ENCODE measurements at places on chromosomes 12 and 14.

DNA sequence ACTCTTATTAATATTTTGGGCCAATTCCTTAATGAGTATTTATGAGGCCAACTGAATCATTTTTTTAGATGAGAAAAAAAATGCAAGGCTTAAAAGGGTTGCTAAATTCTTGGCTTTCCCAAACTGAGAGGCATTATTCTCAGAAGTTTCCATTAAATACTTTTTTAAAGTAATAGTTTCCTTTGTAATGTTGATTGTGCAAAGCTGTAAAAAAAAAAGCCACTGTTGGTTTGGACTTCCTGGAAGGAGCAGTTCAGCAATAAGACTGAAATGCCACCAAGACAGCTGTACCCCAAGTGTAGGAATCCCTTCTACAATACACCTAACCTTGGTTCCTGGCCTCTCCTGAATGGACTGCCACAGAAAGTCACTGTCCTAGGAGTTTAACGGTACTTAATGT is 231.3 kb downstream of the MON2 start:
- no peak for DNase-seq

GRCh38 chr12:2291182-2291832 is 238.5 kb downstream of the CACNA1C start:
- DNase-seq = no peak

DNA sequence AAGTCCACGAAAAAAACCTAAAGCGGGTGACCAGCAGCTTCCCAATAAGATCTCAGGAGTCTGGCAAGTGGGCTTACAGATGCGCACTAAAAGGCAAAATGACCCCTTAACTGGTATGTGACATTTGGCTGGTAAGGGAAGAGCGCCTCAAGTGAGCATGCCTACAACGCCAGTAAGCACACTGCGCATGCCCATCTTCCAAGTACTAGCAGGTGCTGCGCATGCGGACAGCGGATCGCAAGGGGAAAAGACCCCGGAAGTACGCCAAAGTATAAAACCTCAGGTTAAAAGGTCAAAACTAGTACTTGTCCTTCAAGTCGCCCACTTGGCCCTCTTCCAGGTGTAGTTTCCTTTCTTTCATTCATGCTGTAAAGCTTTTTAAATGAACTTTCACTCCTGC is 518.5 kb upstream of the MDGA2 start:
- DNase-seq = no peak

DNA sequence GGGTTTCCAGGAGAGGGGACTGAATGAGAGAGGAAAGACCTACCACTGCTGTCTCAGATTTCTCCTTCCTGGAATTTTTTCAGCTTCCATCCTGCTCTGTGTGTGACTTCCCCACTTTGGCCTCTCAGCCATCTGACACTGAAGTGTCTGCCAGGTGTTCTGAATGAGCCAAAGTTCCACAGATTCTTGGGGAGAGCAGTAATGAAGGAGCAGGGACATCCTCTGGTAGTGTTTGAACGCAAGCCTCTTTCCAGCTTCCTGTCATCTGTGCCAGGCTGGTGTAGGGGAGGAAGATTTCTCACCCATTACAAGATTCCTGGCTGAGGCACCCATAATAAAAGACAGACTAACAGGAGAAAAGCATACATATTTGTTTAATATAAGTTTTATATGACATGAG is 141.7 kb upstream of the NRXN3 start:
- DNase-seq = no peak

GRCh38 chr12:77366616-77367015 is 301.2 kb upstream of the E2F7 start:
- DNase-seq = no peak

DNA sequence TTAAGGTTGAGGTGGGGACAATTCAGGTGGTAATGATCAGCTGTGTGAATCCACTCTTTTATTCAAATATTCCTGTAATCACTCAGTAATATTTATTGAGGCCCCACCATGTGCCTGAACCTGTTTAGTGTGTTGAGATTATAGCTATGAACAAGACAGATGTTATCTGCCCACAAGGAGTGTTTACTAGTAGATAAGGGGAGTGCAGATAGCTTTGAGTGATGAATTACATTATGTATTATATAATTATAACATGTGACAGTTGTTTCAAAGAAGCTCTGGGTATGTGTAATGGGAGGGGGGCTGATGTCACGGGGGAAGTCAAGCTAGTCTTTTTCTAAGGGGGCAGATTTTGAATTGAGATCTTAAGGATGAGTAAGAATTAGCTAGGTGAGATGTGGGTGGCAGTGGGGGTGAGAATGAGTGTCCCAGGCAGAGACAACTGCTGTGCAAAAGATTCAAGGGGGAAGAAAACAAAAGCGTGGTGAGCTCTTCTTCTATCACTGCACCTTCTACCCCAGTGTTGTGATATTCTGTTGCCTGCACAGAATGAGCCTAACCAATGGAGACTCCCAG is 21.3 kb upstream of the SRRM4 start:
- DNase-seq = no peak
